Coronary artery (tissue), 2 donors: ENCODE measurements at places on chromosomes 1 and 21.

DNA sequence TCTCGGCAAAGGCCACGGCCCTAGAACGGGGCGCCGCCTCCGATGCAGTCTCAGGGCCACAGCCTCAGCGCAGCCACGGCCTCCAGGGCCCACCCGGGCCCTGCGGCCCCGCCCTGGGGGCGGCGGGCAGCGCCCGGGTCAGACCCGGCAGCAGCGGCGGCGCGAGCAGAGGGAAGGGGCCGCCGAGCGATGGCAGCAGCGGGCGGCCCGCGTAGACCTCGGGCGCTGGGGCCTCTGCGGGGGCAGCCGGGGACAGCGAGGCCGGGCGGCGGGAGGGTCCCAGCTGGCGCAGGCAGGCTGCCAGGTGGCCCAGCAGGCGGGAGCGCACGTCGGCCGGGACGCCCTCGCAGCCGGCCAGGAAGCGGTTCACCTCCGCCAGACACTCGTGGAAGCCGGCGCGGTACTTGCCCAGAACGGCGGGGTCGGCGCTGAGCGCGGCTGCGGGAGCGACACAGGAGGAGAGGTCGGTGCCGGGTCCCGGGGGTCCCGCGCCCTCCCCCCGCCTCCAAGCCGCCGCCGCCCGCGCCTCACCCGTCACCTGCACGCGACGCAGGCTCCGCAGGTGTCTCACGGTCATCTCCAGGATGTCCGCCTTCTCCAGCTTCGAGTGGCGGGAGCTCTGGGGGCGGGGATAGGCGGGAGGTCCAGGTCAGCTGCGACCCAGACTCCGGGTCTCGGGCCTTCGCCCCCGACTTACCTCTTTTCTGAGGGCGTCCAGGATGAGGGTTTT, 737 bp downstream of the HES4 start:
- no peak for DNase-seq

DNA sequence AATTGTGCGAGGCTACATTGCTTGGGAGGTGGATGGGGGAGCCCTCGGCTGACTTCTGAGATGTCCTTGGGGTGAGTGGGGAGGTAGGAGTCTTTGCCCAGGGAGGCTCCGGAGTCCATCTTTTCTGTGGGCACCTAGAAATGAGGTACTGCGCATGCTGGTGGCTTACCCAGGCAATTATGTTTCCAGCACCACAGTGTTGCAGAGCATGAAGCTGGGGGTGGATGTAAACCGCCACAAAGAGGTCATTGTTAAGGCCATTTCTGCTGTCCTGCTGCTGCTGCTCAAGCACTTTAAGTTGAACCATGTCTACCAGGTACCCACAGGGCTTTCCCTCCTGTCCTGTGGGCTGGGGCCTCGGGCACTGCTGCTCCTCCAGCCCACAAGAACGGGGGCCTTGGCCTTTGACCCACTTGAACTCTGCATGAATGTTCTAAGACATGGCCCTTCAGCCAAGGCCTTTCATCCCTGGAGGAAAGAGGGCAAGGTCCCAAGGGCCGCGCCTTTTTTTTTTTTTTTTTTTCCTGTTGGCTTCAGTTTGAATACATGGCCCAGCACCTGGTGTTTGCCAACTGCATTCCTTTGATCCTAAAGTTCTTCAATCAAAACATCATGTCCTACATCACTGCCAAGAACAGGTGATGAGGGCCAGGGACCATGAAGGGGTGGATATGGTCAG, 14.6 kb downstream of the STRIP1 start:
- no peak for DNase-seq

DNA sequence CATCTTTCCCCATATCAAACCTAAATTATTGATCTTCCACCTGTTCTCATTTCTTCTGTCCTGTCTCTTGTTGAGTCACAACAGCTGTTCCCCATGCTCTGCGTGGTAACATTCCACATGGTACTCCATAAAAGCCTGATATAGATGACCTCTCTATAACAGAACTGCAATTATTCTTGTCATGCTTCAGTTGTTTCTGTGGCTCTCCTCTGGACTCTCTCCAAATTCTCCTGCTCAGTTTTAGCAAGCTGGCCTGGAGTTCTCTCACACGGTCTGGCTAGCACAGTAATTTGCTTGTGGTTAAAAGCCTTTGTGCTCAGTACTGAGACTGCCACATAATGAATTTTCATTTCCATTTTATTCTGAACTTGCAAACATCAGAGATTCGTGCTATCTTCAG, 10.6 kb upstream of the LRRC39 start:
- DNase-seq, result no peak

DNA sequence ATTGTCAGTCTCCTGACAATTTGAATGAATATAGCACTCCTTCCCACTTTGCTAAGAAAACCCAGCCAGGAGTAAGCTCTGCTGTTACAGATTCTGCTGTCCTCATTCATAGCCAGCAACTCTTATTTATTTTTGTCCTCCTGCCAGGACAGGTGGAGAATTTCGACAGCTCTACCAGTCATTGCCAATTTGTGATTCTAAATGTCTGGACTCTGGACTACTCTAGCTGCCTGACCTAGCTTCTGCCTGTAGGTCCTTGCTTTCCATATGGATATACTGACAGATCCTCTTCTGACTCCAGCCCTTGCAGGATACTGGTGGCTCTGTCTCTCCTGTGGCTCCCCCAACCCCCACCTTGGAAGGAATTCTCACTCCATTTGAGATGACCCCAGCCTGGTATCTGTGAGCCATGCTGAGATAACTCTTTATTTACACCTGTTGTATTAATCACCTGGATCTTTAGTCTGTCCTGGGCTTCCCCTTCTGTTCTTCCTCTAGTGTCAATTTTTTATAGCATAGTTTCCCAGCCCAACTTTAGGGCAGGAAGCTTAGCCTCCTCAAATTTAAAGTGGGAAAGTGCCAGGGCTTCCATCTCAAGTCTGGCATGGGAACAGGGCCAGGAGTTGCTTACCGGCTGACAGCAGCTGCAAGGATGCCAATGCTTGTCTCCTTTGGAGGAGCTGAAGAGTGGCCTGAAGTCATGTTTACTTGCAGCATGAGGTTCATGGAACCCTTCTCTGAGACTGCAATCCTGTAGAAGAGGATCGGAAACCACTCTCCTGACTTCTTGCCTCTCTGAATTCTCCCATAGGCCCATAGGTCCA, 6.7 kb downstream of the PM20D1 start:
- DNase-seq, result no peak

DNA sequence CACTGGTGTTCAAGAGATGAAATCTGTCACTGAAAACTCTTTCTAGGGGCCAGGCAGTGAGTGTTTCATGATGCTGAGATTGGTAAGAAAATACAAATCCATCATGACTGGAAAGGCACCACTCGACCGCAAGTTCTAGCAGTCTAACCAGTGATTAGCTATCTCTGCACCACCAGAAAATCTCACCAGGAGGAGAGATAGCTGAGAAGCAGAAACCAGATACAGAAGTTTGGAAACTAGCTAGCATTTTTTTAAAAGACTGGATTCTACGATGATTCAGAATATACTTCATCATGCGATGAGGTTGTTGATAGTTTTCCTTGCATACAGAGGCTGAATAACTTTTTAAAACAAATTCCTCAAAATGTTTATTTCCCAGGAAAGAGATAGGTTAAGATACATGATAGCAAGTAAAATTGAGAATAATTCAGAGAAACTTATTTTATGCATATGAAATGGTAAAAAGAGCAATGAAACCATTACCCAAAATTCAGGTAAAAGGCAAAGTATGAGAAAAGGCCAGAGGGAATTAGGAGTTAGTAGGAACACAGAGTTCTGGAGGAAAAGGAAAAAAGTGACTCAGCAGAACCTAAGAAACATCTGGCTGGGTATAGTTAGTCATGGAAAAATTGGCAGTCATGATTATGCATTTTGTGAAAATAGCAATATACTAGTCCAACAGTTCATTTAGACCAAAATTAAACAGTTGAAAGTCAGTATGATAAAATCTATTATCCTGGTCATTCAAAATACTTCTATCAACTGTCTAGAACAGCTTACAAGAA, 3.3 kb upstream of the F3 start:
- no peak for DNase-seq

- no peak for DNase-seq
Measured at GRCh38 chr1:181257117-181257516, 168.6 kb downstream of the IER5 start.

GRCh38 chr1:226322986-226323385, 14.0 kb upstream of the LIN9 start:
- no peak for DNase-seq
